WTC11 (cell line): ENCODE measurements at places on chromosomes 5 and 9.
A peak's percentile ranks its signal among the peaks of the same experiment; 100 is the strongest.

DNA sequence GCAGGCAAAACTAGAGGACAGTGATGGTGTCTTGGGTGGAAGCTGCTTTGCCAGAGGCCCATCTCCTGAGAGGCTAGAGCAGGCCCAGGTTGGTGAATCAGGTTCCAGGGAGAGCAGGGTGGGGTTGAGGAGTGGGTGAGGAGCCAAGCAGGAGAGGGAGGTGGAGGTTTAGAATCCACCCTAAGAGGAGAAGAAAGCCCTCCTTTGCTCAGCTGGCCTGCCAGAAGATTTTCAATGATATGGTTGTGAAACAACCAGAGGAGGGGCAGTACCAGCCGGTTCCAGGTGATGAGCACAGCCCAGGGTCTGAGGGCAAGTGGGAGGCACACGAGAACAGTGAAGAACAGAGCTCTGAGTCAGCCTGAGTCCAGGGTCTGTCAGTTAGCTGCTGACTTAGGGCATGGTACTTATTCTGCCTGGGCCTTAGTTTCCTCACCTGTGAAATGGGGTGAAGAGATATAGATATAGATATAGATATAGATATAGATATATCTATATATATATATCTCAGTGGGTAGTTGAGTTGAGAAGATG lies 17.8 kb downstream of the PPARGC1B start:
- H3K4me1 ChIP-seq = peaks cover 38% of the 10 kb centered on the region
- no peak overlapping the region for H3K4me3 ChIP-seq
- H3K27ac ChIP-seq = peak overlapping the region; percentile 47; the same call in 1 of the 2 replicates
- H3K27me3 ChIP-seq = no peaks in the 10 kb centered on the region
- no peak for DNase-seq

- no peak overlapping the region for H3K27ac ChIP-seq
- no peak overlapping the region for H3K4me3 ChIP-seq
- peaks cover 7% of the 10 kb centered on the region for H3K36me3 ChIP-seq
- peaks cover 3% of the 10 kb centered on the region; the same call in 1 of the 2 replicates for H3K27me3 ChIP-seq
Measured at GRCh38 chr5:3058942-3059341, 307.5 kb upstream of the IRX2 start.

DNA sequence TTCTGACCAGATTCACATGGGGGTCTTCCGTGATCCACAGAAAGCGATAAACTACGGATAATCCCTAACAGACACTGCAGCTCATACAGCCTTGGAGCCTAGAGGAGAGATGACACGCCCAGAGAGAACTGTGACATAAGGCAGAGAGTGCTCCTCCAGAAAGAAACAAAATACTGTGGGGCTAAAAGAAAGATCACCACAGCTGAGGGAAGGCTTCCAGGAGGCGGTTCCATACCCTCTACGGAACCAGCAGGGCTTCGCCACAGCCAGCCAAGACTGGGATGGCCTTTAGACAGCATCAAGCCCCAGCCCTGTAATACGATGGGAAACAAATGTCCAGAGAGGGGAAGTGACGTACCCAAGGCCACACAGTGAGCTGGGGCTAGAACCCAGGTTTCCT lies 19.3 kb downstream of the GPX3 start:
- H3K4me1 ChIP-seq = peaks cover 4% of the 10 kb centered on the region; the same call in 1 of the 2 replicates
- no peak for DNase-seq

- no peak for DNase-seq
- no peaks in the 10 kb centered on the region for H3K36me3 ChIP-seq
- H3K4me1 ChIP-seq = peaks cover 55% of the 10 kb centered on the region
- no peak overlapping the region for H3K27ac ChIP-seq
- no peaks in the 10 kb centered on the region for H3K27me3 ChIP-seq
- H3K4me3 ChIP-seq = no peak overlapping the region
Measured at GRCh38 chr5:149808264-149808982, 78.3 kb downstream of the PPARGC1B start.

DNA sequence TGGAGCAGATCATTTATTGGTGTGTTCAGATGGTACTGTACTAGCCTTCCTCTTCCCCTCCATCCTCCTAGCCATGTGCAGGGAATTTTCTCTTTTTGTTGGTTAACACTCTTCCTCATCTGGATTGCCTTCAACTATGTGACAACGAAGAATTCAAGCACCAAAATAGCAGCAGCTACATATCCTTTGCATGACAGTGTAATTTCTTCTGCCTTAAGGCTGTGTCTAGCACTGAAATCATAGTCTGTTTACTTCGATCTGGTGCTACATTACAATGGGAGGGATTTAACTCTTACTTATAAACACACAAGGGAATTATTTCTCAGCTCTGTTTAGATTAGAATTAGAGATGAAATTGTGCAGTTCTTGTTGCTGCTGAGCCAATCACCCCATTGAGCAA lies 260.4 kb downstream of the ARL15 start:
- H3K4me3 ChIP-seq = no peak overlapping the region
- peaks cover 7% of the 10 kb centered on the region for H3K4me1 ChIP-seq
- H3K27me3 ChIP-seq = no peaks in the 10 kb centered on the region
- H3K27ac ChIP-seq = 0 out of 2 replicates have a peak overlapping the region, but pooled peaks have one; percentile 14
- DNase-seq = no peak
